H9 (cell line): ENCODE measurements at places on chromosomes 5 and 9.

GRCh38 chr5:112036206-112036605 is 279.2 kb upstream of the NREP start:
- DNase-seq: no peak

GRCh38 chr5:53071738-53072137 is 37.8 kb downstream of the MOCS2 start:
- no peak for DNase-seq

DNA sequence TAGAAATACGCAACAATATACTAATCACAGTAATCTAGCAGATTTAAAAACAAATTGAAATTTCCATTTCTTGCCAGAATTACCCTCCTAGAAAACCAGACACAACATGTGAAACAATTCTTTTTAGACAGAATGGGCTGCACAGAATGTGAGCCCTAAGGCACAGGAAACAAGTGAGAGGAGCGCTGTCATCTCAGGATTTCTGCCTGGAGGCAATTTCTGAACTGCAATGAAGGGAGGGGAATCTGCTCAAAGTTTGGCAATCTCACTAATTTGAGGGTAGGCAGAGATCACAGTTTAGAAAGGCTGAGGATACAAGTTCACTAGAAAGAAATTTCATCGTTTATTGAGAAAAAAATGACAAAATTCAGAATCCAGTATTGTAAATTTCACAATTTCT is 70.3 kb downstream of the INIP start:
- no peak for DNase-seq

DNA sequence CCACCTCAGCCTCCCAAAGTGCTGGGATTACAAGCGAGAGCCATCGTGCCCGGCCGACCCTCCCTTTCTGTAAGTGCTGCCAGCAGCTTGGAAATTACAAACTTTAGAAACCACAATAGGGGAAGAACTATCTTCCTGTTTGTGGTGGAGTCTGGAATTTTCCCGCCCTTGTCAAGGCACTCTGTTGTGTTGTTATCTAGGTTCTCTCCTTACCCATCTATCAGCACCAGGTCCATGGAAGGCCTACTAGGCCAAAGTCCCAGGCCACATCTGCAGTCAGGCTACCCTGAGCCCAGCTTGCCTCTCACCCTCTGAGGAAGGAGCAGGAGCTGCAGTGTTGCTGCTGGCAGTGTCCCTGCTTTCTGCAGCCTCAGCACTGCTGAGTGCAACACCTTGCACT is 214.9 kb downstream of the MCTP1 start:
- no peak for DNase-seq

DNA sequence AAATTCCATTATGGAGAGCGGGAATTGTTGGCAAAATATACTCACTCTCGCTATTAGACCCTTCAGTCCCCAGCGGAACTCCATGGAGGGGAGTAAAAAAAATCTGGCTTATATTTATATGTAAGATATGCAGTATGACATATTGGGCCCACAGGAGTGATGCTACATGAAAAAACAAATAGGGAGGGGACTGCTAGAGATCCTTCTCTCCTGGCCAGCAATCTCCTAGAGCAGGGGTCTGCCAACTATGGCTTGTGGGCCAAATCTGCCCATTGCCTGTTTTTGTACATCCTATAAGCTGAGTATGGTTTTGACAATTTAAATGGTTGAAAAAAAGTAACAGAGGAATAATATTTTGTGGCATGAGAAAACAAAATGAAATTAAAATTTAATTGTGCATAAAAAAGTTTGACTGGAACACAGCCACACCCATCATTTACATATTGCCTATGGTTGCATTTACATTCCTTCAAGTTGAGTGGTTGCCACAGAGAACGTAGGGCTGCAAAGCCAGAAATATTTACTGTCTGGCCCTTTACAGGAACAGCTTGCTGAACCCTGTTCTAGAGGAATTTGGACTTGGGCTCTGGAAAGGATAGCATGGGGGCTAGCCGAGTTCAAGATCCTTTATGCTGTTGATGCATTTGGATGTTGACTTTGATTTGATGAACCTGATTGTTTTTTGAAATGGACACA is 197.3 kb upstream of the CLINT1 start:
- no peak for DNase-seq

GRCh38 chr5:143401227-143402016 is 2.1 kb downstream of the NR3C1 start:
- DNase-seq: no peak

DNA sequence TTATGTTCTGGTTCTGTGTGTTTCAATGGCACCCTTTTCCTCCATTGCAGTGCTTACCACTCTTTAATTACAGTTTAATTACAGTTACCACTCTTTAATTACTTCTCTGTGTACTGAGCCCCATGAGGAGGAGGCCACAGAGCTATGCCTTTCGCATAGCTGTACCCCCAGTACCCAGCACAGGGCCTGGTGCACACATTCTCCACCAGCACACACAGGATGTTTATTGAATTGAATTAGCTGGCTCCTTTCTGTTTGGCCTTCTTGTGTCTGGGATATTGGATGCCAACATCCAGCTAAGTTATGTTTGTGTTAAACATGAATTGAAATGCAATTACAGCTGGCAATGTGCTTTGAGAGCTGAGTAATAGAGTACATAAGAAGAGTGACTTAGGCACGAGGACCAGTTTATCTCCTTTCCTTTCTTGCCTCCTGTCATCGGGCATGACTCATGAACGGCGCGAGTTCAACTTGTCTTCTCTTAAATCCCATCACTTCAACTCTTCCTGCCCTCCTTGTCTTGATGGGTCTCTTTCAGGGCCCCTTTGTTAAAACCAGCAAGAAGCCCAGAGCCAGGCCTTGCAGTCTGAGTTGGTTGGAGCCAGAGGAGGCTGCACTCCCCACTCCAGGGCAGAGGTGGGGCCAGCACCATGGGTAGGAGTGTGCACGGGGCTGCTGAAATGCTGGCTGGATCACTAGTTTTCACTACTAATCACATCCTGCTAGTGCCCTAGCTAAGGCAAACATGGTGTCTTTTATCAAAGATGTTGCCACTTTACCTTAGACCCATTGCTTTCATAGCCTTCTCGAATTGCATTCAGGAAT is 37.4 kb downstream of the MVB12B start:
- DNase-seq: no peak

DNA sequence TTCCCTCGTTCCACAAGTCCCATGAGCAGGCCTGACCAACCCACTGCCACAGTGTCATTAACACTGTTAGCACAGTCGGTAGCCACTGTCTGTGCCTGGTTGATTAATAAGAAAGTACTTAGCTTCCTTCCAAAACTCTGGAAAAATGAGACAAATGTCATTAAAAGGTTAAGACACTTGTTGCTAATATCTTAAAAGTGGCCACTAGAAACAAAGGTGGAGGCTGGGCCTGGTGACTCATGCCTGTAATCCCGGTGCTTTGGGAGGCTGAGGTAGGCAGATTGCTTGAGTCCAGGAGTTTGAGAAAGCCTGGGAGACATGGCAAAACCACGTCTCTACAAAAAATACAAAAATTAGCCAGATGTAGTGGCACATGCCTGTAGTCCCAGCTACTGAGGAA is 194.0 kb downstream of the PDZD2 start:
- no peak for DNase-seq

DNA sequence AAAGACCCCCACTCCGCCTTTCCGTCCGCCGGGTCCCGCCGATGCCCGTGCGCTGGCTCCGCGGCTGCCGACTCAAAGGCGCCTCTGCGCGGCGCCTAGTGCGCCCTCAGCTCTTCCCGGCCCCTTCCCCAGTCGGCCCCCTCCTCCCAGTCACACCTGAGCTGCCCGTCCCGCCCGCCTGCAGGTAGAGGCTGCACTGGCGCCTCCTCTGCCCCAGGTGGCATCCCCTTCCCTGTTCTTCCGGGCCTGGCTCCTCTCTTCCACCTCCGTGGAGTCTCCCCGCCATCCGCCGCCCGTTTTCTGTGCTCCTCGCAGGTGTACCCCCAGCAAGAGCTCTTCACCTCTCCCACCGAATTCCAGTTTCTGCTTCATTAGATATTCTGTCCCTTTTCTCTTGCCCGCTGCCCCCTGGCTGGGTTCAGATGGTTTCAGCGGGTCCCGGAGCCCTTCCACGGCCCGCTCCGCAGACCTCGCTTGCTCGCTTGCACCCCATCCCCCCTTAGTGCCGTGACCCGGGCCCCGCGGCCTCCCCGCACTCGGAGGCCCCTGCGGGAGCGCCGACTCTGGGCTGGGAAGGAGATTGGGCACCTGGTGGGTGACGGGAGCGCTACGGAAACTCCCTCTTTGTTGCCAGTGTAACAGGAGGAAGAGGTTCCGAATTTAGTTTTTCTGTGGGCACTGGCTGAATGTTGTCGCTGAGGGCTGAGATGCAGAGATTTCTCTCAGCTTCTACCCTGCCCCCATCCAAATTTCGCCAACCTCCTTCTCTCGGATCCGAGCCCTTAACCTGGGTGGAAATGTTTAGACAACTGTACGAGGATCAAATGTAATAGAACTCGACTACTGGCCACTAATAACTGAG is 809 bp downstream of the SLC44A1 start:
- peak; percentile 90 for DNase-seq

DNA sequence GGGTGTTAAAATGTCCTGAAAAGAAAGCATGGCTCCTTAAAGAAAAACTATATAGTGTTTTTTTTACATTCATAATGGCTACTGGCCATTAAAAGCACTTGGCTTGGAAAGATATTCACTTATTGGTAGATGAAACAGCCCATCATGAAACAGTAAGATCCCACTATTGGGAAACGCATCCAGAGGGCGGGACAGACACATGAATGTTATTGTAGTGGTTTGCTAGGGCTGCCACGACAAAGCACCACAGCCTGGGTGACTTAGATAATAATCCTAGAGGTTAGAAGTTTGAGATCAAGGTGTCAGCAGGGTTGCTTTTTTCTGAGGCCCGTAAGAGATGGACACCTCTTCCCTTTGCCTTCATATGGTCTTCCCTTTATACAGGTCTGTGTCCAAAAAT is 139.4 kb upstream of the ANKH start:
- no peak for DNase-seq

DNA sequence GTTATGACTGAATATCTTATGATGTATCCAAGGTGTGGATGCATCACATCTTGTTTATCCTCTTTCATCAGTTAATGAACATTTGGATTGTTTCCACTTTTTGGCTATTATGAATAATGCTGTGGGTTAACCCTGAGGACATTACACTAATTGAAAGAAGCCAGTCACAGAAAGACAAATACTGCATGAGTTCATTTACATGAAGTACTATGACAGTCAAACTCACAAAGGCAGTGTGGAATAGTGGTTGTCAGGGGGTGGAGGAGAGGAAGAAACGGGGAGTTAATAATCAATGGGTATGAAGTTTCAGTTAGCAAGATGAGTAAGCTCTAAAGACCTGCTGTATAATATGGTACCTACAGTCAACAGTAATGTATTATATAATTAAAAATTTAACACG is 409.4 kb upstream of the CTNND2 start:
- no peak for DNase-seq
